ENCODE measurements at places on chromosomes 1 and 21.

DNA sequence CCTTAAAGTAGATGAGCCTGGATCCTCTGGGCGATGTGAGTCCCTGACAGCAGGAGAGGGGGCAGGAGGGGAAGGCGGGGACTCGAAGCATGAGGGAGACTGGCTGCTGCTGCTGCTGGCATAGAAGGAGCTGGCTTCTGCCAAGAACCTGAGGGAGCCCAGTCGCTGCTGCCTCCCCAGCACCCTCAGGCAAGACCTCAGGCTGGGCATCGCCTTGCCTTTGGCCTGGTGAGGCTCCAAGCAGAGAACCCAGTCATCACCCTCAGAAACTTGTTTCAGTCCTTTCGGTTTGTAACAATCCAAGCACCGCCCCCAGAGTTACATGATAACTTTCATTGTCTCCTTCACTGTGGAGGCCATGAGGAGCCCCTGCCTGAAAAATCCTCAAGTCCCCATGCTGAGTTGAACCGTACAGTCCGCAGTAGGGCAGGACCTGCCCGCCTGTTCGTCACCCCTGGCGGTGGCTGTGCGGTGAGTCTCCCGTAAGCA, 38.8 kb downstream of the POFUT2 start:
- DNase-seq: no peak

- DNase-seq: no peak
Observed at GRCh38 chr1:67200755-67201154, 34.5 kb downstream of the IL23R start.

DNA sequence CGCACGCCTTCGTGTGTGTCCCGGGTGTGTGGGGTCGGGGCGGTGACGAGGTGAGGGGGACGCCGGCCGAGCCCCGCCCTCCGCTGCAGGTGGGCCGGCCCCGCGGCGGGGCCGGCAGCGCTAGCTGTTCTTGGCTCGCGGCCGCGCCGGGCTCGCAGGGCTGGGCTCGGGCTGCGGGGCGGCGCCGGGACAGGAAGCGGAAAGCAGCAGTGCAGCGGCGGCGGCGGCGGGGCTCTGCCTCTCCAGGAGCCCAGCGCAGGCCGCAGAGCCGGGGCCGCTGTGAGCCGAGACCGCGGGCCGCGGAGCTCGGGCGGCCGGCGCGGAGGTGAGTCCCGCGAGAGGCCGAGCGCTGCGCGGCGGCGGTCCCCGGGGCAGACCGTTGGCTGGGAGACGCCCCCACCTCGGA, at the start of gene VANGL1:
TSS of gene VANGL1 (plus strand) at position 209 of the 406 bp plus-strand sequence. CDS start 9,444 bp downstream, outside the sequence.
- DNase-seq: no peak

GRCh38 chr1:7171574-7171973, 386.3 kb downstream of the CAMTA1 start:
- no peak for DNase-seq

DNA sequence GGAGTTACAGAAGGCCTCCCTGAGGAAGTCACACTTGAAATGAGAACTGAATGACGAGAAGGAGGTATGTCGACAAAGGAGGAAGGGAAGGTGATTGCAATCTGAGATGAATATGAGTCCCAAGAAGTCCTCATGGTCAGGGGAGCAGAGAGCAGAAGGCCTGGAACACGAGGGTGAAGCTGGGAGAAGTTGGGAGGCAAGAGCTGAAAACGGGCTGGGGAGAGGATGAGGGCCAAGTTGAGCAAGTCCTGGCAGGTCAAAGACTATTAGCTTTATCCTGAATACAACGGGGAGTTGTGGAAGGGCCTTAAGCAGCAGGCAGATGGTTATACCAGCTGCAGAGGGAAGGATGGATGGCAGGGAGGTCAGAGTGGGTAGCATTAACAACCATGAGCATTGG, 89.5 kb downstream of the KCNJ15 start:
- DNase-seq: no peak

DNA sequence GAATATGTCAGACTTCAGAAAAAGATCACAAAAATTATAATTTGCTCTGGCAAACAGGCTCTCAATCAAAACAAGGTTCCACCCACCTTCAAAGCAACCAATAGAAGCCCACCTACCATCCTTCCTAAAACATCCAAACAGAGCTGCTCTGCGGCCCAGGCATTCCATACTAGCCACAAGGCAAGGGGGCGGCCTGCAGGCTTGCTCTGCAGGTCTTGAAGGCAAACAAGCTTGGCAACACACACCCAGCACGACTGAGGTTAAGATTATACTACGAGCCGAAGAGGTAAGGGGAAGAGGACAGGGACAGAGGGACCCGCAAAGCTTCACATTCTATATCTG, 207.3 kb downstream of the SLC45A1 start:
- no peak for DNase-seq

DNA sequence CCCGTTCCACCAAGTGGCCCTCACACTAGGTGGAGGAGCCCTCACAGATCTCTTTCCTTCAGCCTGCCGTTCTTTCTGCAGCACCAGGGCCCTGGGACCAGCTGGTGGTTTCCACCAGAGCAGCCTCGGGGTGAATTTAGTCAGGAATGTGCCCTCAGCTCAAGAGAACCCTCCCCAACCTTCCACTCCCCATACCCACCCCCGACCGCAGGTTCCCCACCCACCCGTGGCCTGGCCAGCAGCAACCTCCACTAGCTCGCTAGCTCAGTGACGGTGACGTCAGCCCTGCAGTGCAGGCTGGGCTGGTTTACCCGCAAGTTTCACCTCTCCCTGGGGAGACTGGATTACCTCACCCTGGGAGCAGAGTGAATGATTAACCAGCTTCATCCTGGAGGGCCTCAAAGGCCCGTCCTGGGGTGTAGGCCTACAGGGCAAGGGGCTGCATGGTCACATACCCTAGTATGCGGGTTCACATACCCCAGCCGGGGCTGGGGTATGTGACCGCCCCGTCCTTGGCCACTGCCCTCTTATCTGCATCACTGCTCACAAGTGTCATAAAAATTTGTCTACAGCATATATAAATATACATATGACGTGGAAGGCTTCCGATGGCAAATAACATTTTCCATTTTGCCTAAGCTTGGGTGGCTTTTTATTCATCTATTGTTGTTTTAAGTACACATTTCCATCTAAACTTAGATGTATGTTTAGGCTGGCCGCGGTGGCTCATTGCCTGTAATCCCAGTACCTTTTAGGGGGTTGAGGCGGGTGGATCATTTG, 24.5 kb downstream of the ELF3 start:
- DNase-seq: no peak

DNA sequence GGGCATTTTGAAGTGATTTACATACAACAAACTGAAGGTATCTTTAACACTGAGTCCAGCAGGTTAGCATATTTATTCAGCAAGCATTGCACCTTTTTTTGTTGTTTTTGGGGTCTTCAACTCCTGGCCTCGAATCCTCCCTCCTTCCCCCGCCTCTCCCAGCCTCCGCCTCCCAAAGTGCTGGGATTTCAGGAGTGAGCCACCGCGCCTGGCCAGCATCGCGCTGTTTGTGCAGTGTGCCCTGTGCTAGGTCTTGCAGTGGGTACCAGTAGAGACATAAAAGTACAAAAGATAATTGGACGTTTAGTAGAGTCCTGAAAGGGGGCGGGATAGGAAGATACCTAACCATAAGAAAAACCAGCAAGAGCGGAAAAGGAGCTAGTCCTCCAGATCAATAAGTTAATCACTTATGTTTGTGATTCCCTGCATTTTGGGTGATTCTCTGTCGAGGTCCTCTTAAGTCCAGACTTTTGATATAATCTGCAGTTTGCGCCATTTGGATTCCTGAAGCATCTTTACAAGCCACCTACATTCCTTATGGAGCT, 111.8 kb downstream of the OSBPL9 start:
- DNase-seq: no peak

DNA sequence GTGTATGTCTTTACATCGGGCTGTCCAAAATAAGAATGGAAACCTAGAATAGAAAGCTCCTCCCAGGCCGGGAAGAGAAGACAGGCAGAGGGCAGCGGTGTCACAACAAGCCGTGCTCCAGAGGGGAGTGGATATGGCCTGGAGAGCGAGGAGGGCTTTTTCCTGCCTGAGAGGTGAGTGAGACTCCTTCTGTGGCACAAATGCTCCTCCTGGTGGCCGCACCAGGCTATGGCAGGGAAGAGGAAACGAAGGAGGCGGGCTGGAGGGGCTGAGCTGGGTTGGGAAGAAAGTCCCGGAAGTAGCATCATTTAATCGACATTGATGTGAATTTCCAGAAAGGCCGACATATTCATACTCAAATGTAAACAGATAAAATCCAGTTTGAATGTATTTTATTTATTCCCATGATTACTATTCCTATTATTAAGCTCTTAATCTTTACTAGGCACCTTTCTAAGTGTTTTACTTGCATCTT, 54.7 kb downstream of the MEF2D start:
- DNase-seq: peak; percentile 67

GRCh38 chr1:112070677-112071076, 81.2 kb upstream of the KCND3 start:
- no peak for DNase-seq

GRCh38 chr1:4397196-4397595, 257.2 kb upstream of the AJAP1 start:
- no peak for DNase-seq

DNA sequence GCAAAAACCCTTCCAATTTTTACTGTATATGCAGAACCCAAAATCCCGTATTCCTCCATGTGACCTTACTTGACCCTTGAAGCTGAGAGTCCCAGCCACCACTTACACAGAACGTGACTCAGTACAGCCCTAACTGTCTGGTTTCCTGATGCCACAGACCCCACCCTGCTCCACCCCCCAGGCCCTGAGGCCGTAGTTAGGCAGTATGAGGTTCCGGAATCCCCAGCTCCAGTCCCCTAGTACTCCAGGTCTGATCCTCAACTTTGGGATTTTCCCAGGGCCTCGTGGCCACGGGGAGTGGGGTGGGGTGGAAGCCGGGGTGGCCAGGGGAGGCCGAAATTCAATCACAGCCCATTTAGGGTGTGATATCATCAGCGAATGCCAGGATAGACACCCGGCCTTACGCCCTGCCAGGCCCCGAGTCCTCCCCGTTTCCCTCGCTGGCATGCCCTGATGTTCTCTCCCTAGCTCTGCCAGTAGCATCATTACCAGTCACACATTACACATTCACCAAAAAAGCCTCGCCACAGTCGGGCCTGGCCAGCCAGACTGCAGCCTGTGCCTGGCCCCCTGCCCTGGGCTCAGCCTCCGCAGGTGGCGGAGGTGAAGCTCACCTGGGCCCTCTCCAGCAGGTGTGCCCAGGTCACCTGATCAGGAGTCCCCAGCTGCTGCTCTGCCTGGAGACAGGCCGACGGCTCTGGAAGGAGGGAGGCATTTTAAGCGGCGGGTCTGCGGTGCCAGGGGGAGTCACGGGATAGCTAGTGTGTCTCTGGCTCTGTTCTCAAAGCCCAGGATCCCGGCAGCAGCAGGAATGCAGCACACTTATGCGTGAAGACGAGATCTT, 70.8 kb downstream of the SCCPDH start:
- no peak for DNase-seq

GRCh38 chr1:59688976-59689375, 125.8 kb upstream of the HOOK1 start:
- no peak for DNase-seq

- no peak for DNase-seq
Observed at GRCh38 chr1:162674034-162674608, 41.9 kb downstream of the DDR2 start.

DNA sequence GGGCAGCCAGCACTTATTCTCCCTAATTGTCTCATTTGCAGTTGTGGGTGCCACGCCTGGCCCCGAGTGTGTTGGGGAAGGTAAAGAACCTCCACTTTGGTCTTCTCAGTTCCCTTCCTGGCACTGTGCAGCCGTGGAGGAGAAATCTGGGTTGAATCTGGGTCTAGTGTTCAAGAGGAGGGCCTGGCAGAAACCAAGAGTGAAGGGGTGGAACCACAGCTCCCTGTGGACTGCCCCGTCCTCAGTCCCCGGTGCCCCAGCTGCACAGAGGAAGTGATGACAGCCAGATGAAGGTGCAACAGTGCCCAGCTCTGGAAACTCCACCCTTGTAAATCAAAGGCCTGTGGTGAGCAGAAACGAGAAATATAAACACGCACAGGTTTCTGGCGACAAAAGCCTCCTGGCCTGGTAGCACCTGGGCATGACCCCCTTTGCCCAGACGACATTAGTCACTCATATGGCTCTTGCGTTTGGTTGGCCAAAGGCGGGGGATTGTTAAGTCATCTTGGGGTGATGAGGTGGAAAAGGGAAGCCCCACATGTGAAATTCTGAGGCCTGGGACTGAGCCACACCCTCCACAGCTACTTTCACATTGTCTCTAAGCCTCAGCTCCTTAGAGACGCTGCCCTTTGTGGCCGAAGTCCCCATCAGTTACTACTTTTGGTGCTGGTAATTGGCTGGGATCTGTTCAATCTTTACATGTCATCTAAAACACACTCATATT, 4.2 kb upstream of the ECE1 start:
- peak; percentile 68 for DNase-seq

DNA sequence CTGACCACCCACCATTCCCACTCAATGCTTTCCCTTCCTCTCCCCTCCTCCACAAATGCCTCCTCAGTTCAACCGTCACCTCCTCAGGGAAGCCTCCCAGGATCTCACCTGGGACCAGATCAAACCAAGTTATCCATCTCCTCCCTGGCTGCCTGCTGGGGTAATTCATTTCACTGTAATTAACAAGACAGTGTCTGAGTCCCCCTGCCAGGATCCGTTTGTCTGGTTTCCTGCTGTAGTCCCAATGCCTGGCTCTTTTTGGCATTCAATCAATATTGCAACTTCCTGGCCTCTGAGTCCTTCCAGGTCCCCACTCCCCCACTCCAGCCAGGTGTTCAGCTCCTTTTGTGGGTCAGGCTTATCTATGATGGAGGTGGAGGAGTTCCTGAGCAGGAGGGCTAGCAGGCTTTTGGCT, 687.7 kb downstream of the PTPRU start:
- no peak for DNase-seq

DNA sequence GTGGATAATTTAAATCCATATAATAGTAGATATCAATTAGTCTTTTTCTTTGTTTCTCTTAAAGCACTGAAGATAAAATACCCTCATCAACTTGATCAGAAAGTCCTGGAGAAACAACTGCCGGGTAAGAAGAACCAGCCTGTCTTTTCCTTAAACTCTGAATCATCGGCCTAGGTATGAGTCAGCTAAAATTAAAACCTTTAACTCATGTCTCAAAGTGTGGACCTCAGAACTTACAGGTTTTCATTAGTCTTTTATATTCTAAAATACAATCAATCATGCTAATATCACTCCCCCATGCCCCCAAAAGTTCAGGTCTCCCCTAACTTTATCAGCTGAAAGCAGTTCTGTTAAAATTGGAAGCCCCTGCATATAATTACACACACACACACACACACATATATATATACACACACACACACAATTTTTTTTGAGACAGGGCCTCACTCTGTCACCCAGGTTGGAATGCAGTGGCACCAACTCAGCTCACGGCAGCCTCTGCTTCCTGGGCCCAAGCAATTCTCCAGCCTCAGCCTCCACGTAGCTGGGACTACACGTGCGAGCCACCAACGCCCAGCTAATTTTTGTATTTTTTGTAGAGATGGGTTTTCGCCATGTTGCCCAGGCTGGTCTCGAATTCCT, 61.3 kb downstream of the B3GALNT2 start:
- DNase-seq: no peak

- no peak for DNase-seq
Observed at GRCh38 chr1:223621312-223621734, 44.2 kb downstream of the CAPN8 start.
